ENCODE measurements at places on chromosomes 16 and 17. TPM values are rescaled to one million over a fixed set of nuclear protein-coding genes. Genes with fewer than 3 reads are reported as not detected.

PMFBP1 gene
- 0.32 TPM for total RNA-seq

- no peak for DNase-seq
Observed at GRCh38 chr16:50197582-50197981, 44.5 kb downstream of the TENT4B start.

DNA sequence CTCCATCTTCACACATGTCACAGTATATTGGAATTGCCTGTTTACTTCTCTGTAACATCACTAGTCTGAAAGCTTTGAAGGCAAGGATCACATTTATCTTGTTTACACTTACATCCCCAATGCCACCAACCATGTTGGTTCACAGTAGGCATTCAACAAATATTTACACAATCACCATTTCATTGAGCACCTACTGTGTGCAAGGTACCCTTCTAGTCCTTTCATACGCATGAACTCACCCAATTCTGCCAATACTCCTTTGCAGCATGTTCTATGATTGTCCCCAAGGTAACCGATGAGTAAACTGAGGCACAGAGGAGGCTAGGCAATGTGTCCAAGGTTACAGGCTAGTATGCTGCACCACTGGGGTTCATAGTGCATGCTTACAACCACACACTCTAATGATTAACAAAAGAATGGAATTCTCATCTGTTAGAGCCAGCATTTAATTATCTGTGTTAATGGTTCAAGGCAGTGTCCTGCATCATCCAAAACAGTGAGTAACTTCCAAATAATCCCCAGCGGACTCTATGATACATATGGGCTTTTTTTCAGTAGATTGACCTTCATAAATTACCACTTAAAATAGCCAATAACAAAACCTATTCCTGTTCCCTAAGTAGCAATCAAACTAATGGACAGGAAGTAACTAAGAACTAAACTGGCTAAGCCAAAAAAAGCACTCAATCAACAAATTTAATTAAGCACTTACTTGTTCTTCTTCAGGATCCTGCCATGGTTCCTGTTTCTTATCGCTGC is 364.5 kb upstream of the XYLT1 start:
- no peak for DNase-seq

GRCh38 chr17:81961087-81961511 is at the start of gene NOTUM:
Gene NOTUM (minus strand): TSS chr17:81961187. CDS start chr17:81960909, 278 bp downstream.
- DNase-seq: no peak

DNA sequence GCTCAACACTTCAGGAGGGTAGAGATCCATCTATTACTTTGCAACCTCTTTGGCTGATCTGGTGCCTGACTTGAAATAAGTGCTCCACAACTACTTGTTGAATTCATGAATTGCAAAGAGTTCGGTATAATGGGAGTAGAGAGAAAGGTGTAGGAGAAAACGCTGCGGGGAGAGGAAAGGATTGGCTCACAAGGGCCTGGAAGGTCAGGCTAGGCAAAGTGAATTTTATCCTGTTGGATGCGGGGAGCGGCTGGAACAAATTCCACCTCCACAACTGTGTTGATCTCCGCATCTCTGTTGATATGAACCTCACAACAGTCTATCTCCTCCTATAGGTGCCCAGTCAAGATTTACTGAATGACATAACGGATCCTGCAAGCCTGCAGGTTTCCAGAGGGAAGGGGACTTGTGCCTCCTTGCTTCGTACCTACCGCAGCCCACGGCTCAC is 684 bp downstream of the SLX4 start:
- no peak for DNase-seq

GRCh38 chr17:48642059-48642842 is 16.1 kb upstream of the HOXB9 start:
- no peak for DNase-seq

- DNase-seq: no peak
Observed at GRCh38 chr16:1810536-1810935, 16.1 kb downstream of the HAGH start.

SEPTIN1 gene
- total RNA-seq: 2.0 TPM

DNA sequence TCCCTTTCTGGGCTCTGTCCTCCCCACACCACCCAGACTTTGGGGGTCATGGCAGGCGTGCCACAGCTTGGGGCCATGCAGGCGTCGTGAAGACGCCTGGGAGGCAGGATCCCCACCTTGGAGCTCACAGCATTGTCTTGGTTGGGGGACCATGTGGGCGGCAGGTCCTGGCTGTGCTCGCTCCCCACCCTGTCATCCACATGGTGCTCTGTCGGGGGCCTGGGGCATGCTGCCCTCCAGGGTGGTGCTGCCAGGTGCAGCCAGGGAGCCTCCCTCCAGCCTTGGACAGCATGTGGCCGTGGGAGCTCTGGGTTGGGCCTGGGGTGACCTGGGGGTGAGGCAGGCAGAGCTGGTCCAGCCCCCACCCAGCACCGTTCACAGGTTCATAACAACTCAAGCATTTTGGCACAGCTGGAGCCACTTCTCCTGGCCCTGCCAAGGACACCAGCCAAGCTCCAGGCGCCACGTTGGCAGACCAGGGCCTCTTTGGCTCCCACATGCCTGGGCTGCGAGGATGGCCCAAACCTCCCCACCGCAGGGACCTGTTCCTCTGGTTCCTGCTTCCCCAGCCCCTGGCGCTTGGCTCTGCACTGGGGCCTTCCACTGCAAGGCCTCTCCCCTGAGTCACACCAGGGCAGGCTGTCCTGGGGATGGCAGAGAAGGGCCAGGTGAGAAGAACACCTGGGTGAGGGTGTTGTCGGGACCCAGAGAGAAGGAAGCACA is 15.1 kb upstream of the ATP6V0C start:
- DNase-seq: no peak

DNA sequence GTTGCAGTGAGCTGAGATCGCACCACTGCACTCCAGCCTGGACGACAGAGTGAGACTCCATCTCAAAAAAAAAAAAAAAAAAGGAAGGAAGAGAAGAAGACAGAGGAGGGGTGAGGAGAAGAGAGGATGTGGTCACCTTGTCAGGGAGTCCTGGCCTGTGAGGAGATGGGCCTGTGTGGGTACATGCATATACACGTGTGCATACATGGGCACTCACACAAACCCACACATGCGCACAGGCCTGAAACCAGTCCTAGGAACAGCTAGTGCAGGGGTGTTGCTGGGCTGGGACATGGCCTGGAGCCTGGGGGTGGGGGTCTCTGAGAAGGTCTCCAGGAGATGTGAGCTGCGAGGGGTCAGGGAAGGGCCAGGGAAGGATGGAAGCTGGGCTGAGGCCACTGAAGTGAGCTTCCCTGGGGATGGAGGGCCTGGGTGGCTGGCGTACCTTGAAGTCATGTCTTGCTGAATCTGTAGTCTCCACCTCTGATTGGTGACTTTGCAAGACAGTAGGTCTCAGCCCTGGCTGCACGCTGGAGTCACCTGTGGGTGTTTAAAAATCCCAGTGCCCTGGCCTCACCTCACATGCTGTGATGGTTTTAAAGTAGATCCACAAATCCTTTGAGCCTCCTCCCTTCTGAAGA is 72.4 kb downstream of the MRM1 start:
- DNase-seq: no peak

- peak; percentile 73 for DNase-seq
Observed at GRCh38 chr16:49698931-49699840, 156.7 kb downstream of the ZNF423 start.

FBXL16 gene
- total RNA-seq: 1.0 TPM

DNA sequence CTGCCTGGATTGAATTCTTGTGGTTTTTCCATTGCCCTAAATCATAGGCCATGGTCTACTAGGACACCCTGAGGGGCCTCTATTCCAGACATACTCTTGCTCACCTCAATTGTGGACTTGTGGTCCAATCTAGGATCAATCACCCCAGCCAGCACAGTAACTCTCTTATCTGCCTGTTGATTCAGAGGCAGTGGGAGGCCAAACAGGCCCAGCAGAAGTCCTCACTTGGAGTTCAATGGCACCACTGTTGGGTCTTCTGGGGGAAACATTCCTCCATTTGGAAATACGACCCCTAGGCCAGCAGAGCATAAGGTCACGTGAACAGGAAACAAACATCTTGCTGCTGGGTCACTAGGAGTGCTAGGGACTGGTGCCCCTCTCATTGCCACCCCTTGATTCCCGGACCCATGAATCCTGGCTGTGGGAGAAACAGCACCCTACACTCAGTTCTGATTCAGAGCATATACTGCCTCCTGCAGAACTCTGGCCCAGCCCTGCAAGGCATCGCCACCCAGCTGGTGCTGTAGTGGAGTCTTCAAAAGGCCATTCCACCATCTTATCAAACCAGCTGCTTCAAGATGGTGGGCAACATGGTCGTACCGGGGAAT is 6.8 kb upstream of the NXN start:
- no peak for DNase-seq

- DNase-seq: no peak
Observed at GRCh38 chr17:76204277-76204676, 36.0 kb downstream of the RNF157 start.

DNA sequence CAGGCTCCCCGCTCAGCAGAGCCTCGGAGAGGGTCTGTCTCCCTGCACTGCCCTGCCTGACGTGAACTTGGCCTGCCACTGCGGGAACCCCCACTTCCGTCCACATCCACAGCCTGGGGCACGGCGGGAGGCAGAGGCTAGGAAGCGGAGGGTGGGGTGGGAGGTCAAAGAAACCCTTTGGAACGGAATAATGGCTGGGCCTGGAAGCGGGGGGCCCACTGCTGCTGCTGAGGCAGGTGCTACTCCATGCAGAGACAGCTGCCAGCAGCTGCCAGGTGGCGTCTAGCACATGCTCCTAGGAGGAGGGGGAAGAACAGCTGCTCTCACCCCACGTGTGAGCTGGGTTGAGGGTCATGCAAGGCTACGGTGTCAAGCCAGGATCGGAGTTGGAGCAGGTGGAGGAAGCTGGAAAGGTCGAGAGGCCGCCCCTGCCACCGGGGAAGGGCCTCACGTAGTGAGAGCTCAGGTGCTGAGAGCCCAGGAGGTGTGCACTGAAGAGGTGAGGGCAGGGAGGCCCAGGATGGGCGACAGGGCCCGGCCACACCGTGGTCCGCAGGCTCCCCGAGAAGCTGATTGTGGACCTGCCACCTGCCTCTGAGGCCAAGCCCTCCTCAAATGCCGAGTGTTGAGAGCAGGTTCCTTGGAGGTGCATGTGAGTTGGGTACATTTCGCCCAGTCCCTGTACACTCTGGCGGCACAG is 9.8 kb downstream of the FSCN2 start:
- no peak for DNase-seq

GRCh38 chr16:677316-678190 is 2.1 kb downstream of the RHBDL1 start:
- no peak for DNase-seq

GRCh38 chr17:73379826-73380225 is 68.0 kb upstream of the CDC42EP4 start:
- DNase-seq: no peak

DNA sequence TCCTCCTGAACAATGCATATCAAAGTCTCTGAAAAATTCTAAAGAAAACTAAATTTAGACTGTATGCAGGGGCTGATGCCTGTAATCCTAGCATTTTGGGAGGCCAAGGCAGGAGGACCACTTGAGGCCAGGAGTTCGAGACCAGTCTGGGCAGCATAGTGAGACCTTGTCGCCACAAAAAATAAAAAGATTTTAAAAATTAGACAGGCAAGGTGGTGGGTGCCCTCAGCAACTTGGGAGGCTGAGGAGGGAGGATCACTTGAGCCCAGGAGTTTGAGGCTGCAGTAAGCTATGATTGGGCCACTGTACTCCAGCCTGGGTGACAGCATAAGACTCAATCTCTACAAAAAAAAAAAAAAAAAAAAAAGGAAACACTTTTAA is 30.1 kb upstream of the MMD start:
- DNase-seq: no peak

Data from left cardiac atrium (tissue), 4 donors.